ENCODE measurements at places on chromosomes 16 and 17.
A peak's percentile ranks its signal among the peaks of the same experiment; 100 is the strongest.

GRCh38 chr17:10171581-10171981, 26.8 kb downstream of the GAS7 start:
- DNase-seq = peak; percentile 78

DNA sequence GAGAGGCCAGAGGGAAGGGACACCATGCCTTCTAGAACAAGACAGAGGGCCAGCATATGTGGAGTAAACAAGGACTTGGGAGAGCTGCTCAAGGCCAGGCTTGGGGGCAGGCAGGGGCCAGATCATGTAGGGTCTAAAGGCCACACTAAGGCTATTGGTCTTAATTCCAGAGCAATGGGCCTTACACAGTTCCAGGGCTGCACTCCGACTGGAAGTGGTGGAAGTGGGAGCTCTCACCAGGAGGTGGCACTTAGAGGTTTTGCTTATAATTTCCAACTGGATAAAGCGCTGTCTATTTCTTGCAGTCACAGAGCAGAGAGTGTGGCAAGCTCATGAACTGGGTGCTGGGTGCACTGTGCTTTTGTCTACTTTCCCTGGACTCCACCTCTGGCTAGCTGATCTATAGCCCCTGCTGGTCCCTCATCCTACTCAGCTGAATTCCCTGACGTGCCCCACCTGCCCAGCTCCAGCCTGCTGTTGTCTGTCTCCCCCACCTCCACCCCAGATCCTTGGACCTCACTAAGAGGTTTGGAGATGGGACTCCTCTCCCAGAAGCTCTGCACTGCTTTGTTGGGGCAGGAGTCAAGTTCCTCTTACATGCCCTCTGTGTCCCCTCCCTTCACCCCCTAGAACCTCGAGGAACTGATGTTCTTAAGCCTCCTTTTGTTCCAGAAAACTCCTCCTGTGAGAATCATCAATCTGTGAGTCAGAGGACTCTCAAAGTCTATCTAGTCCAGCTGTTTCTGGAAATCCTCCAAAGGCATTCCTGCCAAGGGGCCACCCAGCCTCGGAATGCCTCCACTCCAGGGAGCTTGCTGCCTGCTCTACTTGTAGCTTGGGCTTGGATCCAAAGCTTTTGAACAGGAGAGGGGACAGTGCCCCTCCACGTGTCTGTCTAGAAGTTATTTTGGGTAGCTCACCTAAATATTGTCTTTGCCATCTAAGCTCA, 48.1 kb upstream of the KSR1 start:
- DNase-seq = peak; percentile 26

DNA sequence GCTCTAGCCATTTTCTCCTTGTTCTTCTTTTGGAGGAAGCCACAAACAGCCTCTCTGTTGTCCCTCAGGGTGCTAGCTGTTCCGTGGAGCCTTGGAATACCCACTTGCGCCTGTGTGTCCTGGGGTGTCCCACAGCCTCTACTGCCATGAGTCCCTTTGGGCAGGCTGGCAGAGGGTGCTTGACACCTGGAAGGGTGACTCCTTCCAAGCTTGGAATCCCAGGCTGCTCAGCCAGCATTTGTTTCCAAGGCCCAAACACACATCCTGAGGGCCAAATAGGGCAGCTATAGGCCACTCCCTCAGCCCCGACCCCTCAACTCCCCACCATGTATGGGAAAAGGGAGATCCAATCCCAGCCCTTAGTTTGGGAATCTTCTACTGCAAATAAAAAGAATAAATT, 14.9 kb downstream of the ZNHIT3 start:
- DNase-seq = no peak

- DNase-seq = no peak
Observed at GRCh38 chr16:64924086-64924485, 197.8 kb downstream of the CDH11 start.

DNA sequence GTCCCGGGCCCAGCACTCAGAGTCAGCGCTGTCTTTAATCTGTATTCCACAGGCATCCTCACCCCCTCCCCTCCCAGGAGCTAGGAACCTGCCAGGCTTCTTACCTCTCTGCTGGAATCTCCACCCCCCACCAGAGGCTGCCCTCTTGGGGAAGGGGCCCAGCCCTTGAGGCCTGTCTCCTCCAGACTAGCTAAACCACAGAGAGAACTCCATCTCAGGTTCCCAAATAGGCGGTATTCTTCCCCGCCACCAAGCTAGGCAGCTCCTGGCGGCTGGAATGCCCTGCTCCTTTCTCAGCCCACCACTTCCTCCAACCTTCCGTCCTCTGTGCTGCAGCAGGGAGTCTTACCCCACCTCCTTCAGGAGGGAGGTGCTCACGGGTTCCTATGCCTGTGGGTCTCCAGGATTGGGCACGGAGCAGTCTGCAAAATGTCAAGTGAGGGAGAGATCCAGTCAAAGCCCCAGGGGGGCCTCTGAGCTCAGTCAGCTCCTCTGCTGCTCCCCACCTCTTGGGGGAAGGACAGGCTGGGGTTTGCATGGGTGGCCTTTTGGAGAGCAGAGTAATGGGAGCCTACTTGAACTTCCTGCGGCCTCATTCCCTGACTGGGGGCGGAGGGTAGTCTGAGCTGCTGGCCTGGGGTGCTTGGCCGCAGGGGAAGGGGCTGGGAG, 55.7 kb downstream of the SREBF1 start:
- DNase-seq = peak; percentile 98

- peak; percentile 63 for DNase-seq
Observed at GRCh38 chr16:16083421-16084156, 134.2 kb downstream of the ABCC1 start.

DNA sequence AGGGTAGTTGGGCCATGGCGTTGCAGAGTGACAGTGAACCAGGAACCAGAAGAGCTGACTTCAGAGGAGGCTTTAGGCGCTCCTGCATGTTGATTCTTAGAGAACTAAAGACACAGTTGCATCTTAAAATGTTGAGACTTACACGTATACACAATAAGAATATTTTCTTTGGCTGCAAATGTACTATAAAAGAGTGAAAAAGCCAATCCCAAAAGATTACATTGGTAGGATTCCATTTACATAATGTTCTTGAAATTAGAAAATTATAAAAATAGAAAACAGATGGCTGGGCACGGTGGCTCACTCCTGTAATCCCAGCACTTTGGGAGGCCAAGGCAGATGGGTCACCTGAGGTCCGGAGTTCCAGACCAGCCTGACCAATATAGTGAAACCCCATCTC, 738.8 kb downstream of the WWOX start:
- no peak for DNase-seq

GRCh38 chr16:31179219-31179746, 656 bp upstream of the FUS start:
- no peak for DNase-seq

DNA sequence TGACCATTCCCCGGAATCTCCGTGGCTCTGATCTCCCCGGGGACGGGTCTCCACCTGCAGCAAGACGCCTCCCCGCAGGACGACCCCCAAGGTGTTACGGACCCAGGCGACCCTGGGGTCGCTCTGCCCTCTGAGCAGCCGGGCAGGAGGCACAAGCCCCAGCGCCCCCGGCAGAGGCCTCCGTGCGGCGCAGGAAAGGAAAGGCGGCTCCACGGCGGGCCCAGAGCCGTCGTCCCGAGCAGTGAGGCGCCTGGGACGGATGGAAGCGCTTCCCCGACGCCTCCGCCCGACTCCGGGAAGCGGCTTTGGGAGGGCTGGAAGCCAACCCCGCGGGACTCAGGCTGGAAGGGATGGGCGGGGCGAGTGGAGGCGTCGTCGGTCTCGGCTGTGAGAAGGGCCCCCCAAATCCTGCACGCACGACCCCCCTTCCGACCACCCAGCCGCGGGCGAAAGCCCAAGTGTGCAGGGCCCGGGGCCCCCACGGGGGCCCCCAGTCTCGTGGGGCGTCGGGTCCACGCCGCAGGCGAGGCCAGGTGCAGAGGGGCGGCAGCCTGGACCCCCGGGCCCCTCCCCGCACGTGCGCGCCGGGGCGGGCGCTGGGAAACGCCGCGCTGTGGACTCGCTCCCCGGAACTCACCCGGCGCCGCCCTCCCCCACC, 32.7 kb upstream of the RPH3AL start:
- DNase-seq = peak; percentile 54

GRCh38 chr17:78133179-78133951, 2.8 kb downstream of the TMC8 start:
- DNase-seq = no peak

DNA sequence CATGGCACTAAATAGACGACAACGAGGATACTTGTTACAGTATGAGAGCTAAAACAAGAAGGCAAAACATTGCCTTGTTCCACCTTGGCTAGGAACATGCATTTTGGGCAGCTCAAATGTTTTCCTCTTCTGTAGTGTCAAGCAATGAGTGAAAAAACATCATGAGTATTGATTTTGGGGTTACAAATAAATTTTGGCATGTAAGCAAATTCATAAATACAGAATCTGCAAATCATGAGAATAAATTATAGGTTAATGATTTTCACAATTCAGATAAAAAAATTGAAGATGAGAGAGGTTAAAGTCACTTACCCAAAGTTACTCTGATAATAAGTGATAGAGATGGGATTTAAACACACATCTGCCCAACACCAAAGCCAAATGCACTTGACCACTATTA, 28.4 kb upstream of the NUFIP2 start:
- no peak for DNase-seq

DNA sequence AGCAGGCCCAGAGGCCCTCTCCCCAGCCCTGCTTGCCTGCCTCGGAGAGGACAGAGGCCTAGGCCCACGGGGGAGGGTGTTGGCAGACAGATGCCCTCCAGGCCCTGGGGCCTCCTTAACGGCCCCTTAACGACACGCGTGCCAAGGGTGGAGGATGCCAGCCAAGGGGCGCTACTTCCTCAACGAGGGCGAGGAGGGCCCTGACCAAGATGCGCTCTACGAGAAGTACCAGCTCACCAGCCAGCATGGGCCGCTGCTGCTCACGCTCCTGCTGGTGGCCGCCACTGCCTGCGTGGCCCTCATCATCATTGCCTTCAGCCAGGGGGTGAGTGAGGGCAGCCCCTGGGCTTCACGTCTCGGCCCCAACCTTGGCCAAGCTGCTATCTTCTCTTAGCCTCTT, 21.7 kb downstream of the ADCY7 start:
- DNase-seq = no peak

DNA sequence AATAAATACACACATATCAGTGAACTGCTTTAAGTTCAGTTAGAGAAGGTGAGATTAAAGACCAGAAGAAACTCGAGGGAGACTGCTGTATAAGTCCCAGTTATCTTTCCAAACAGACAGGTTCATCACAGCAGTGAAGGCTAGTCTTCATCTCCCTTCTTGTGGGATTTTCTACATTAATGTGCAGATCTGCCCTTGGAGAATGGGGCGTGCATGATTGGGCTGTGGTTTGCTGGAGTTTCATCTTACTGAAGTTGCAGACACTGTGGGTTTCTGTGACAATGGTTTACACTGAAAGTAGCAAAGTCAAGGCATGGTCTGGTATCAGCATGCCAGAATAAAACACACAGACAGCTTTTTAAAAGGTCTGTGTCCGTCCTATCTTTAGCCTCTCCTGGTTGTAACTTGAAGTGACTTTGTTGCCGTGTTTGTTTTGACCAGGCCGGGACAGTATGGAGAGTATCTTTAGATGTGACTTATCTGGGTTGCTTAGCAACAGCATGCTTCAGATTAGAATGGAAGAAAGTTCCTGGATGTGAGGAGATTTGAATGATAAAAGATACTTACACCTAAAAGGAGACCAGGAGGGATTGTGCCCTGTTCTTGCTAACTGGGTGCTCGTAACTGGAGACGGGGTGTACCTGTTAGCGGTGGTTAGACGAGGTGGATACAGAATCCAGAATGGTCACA, 16.1 kb downstream of the NAA60 start:
- peak; percentile 95 for DNase-seq

DNA sequence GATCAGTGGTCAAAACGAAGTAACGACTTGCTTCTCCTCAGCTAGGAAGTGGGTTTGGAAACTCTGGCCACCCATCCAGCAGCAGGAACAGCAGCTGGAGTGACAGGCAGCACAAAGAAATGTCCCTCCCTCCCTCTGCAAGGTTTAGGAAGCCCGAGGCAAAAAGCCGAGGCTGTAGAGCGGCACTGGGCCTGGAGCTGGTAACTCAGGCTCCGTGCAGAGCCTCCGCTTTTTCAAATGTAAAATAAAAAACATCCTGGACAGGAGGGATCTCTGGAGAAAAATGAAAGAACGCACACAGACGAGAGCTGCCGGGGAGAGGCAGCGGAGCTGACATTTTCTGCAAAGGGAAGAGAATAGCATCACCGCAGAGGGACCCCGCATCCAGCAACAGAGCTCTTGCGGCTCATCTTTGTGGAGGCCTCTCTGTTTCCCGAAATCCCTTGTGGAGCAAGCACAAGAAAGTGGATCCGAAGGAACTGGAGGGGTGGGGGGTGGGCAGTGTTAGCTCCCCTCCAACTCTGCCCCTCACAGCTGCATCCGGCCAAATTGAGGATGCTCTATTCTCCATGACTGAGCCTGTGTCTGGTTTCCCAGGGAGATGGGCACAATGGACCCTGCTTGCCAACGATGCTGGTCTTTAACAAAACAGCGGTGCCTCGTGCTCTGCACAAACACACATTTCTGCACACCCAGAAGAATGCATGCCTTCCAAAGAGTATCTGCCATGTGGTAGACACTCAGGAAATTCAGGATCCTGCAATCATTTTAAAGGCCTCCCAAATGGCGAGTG, 335.5 kb upstream of the ZFHX3 start:
- DNase-seq = no peak

DNA sequence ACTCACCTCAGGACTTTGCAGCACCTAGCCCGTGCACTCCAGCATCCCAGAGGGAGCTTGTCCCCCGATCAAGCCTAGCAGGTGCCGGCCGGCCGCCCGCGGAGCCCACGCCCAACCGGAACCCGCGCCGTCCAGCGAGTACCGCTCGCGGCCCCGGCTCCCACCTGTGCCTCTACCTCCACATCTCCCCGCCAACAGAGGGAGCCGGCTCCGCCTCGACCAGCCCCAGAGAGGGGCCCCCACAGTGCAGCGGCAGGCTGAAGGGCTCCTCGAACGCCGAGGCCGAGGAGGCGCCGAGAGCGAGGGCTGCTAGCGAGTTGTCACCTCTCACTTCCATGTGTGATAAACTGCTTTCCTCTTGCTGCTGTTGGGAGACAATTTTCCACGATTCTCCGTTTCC, 41.1 kb upstream of the DHRS7B start:
- DNase-seq = no peak

DNA sequence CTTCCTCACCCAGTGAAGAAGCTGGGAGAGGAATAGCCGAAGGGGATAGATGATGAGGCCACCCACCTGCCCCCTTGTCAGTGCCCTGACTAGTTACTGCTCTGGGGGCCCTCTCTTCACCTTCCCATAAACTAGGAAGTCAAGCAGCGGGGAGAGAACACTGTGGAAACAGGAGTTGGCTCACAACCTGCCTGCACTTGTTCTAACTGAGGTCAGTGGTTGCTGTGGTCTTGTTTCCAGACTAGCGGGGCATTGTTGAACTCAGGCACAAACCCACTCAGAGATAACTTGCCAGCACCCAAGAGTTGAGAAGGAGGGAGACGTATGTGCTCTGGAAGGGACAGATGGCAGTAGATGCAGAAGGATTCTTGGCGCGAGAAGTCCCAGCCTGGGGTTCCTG, 48.6 kb upstream of the DDX52 start:
- DNase-seq = no peak

Measured in mesendoderm (in vitro differentiated cells).